Smooth muscle cell of trachea (primary cell): ENCODE measurements at places on chromosomes 7 and 10. TPM values are rescaled to one million over a fixed set of nuclear protein-coding genes. Genes with fewer than 3 reads are reported as not detected.

YKT6 gene
- total RNA-seq = 88.7 and 93.5 TPM in 2 replicates

KLHDC10 gene
- 24.1 and 31.6 TPM in 2 replicates for total RNA-seq

TSPAN12 gene
- 0.73 and 1.5 TPM in 2 replicates for total RNA-seq

STEAP1B gene
- 11.9 and 25.9 TPM in 2 replicates for total RNA-seq
